C1 segment of cervical spinal cord (tissue), 14 donors: ENCODE measurements at places on chromosomes 4 and X.

DNA sequence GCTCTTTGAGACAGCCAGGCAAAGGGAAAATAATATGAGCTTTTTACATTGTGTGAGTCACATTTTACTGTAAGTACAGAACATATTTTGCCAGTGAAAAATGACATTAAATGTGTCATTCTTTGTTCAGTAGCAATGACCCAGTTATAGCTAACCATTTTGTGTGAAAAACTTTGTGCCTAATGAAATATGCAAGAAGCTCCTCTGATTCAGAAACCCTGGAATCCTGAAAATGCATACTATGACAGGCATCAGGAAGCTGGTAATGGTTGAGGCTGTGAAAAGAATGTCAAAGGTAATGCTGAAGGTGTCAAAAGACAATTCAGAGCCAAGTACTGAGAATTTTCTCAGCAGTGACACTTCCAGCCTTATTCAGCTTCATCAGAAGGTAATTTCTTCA, 549.5 kb upstream of the SMIM31 start:
- no peak for DNase-seq

DNA sequence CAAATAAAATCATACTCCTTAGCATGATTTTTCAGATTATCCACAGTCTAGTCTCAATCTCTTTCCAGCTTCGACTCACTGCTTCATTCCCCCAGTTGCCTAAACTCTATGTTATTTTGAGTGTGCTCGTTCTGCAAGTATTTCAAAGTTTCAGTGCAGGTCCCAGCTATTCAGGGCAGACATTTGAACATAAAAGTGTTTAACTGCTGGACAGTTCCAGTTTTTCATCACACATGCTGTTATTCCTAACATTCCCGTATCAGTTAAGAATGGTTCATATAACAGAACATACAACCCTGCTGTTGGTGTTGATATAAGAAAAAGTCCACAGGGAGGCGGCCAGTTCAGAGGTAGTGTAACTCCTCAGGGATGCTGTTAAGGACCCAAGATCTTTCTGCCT, 113.3 kb downstream of the SLIT2 start:
- no peak for DNase-seq

DNA sequence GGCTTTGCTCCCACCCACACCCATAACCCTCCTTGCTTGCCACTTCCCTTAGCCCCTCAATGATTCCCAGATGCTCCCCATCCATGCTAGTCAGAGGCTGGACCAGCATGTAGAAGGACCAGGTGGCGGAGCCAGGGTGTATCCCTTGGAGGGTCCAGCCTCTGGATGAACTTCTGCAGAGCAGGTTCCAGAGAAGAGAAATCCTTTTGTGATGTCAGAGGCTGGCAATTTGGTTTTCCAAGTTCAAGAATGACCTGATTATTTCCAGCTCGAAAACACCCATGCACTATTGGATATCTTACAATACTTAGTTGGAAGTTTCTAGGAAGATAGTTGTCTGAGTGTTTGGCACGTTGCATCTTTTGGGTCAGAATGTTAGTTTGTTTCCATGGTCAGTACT, 168.3 kb upstream of the RPS6KA3 start:
- no peak for DNase-seq

DNA sequence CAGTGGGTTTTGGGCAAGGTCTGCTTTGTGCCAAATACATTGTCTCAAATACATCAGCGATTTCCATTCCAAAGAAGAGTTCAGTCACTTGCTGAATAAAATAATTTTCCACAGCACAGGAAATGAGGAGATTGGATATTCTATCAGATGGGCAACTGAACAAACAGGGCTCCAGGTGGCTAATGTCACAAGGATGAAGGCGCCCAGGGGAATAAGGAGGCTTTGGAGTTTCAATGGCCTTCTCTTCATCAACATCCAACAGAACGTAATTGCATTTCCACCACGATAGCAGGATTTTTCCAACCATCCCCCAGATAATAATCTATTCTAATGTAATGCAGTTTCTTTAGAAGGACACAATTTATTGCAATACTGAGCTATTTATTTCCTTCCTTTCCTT, 104.7 kb upstream of the KLHL13 start:
- DNase-seq = no peak

DNA sequence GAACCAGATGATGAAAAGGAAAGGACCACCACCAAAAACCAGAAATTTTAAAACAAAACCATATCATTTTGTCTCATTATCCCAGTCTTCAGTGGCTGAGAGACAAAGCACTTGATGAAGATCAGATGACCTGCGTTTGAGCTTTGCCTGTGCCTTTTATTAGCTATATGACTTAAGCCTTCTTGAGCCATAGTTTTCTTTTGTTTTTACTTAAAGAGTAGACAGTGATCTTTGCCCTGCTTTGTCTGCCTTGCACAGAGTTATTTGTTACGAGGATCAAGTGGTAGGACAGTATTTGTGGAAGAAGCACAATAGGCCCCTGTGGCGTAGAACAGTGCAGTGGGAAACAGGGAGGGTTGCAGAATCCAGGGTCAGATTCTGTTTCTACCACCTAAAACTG, 89.9 kb downstream of the SLC10A6 start:
- DNase-seq = no peak

- no peak for DNase-seq
Measured at GRCh38 chr4:26993539-26993938, 132.9 kb downstream of the STIM2 start.

GRCh38 chr4:139315221-139315675, 13.0 kb upstream of the NDUFC1 start:
- no peak for DNase-seq

GRCh38 chr4:85907001-85907400, 432.1 kb downstream of the ARHGAP24 start:
- no peak for DNase-seq

GRCh38 chr4:142150483-142150882, 514.1 kb downstream of the IL15 start:
- no peak for DNase-seq

DNA sequence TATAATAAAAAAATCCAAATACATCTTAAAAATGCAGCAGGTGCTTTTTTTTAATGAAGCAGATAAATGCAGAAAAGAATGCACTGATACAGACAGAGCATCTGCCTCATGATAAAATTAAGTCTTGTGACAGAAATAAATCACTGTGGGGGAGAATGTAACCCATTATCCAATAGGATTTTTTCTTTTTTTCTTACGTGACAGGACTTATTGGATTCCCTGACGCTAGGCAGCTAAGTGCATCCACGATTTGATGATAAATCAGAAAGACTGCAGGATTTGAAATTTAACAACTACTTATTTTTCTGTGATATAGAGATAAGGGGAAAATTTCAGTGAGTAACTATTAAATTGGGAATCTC, 110.6 kb upstream of the PPARGC1A start:
- no peak for DNase-seq

DNA sequence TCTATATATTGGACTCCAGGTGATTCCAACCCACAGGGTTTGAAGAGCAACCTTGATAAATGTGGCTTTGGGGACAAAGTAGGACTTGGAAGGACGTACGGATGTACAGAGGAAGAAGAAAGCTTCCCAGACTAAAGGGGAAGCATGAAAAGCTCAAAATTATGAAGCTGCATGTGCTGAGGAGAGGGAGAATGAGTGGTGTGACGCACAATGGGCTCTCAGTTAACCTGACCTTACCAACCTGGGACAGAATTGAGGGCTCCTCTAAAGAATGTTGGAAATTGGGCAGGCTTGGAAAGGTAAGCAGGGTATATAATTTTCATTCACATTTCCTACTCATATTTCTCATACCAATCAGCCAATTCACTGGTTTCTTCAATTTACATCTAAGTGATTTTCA, 10.5 kb upstream of the TIGD2 start:
- DNase-seq = no peak

DNA sequence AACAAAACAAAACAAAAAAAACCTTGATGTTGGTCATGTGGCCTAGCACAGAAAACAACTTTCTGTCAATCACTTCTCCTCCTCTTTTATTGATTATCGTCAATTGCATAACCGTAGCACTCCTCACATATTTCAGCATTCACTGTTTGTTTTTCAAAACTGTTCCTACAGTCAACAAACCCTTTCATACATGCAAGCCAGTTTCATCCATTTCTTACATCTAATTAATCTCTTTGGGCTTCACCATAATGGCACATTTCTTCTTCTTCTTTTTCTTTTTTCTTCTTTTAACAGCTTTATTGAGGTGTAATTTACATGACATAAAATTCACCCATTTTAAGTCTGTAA, 246.9 kb downstream of the PTTG2 start:
- no peak for DNase-seq

DNA sequence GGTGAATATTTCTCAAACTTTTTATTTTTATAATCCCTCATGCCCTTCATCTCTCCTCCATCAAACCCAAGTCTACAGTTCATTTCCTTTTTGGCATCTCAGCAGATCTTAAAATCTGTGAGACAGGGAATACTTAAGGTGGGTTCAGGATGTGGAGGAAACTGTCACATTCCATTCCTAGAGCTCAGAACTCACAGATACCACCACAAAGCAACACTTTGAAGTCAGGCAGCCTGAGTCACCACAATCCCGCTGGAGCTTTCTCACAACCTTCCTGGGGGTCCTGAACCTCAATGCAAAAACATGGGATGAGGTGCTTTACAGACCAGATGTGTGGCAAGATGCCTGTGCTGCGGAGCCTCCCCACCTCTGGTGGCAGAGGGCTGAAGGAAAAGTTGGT, 63.2 kb downstream of the HHIP start:
- no peak for DNase-seq

DNA sequence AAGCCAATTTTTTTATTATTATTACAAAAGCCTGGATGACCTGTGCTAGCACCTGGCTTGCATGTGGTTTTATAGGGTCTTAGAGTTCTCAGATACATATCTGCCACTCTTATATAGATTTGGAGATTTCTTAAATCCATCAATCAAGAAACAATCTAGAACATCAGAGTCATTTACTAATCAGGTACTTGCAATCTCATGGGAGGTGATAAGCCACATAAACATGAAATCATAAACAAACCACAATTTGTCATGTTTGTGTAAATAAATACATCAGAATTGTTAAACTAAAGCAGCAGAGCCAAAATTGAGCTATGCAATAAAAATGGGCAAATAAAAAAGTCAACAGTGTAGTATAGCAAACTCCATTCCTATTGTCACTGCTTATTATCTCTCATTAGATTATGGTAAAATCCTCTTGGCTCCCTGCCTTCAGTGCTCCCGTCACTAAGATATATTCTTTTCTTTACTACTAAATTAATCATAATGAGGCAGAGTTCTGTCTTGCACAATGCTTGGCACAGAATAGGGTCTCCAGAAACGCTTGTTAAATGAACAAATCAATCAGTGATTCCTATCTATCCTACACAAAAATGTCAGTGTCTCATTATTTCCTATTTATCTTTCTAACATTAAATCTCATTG, 108.7 kb upstream of the TTC29 start:
- DNase-seq = no peak

- DNase-seq = no peak
Measured at GRCh38 chrX:17596061-17596460, 141.2 kb upstream of the SCML1 start.

GRCh38 chr4:79833857-79834256, 239.2 kb downstream of the ANTXR2 start:
- no peak for DNase-seq

GRCh38 chr4:5810151-5810550, 82.7 kb downstream of the CRMP1 start:
- DNase-seq = no peak

GRCh38 chrX:10597871-10598270, 22.5 kb downstream of the MID1 start:
- no peak for DNase-seq

DNA sequence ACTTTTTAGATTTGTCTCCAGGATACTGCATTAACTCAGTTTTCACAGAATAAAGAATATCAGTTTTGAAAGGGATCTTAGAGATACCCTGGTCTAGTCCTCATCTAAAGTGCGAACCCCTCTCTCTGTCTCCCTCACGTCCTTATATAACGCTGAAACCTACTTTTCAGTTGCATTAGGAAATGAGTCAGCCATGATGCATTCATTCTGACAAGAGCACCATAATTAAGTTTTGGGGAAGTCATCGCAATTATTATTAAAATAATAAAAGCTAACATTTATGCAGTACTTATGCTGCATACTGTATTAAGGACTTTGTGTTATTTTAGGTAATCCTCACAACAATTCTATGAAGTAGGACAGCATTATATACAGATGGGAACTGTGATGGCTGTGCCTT, 116.1 kb downstream of the REELD1 start:
- DNase-seq = no peak

DNA sequence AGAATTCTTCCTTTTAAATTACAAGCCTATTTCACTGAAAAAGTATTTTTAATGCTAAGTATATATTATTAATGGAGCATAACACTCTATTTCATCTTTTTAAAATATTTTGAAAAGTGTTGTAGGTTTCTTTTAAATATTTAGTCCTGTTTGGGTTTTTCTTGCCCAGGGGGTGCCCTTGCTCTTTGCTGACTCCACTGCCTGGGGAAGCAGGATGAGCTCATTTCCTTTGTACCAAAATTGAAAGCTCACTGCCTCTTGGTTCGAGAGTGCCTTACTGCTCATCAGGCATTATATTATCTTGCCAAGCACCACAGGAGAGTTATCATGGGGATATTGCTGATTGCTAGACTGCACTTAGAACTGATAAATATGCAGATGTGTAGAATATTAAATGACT, 819.2 kb downstream of the PCDH18 start:
- peak; percentile 2 for DNase-seq

- no peak for DNase-seq
Measured at GRCh38 chr4:38818441-38818976, 13.9 kb upstream of the TLR1 start.

DNA sequence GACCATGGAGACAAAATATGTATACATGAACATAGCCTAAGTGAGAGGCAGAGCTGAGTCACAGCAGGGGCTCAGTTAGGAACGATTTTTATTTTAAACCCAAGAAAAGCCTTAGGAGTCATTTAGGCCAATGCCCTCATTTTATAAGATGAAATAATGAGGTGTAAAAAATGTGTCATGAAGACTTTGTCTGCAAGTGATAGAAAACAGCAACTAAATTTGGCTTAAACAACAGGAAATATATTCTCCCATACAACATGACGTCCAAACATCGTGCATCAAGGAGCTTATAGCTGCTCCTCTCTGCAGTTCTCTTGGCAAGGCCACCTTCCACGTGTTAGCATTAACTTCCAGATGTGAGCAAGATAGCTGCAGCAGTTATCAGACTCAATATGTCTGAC, 16.8 kb downstream of the SCFD2 start:
- DNase-seq = no peak

- no peak for DNase-seq
Measured at GRCh38 chrX:153935326-153935851, 552 bp upstream of the NAA10 start.

DNA sequence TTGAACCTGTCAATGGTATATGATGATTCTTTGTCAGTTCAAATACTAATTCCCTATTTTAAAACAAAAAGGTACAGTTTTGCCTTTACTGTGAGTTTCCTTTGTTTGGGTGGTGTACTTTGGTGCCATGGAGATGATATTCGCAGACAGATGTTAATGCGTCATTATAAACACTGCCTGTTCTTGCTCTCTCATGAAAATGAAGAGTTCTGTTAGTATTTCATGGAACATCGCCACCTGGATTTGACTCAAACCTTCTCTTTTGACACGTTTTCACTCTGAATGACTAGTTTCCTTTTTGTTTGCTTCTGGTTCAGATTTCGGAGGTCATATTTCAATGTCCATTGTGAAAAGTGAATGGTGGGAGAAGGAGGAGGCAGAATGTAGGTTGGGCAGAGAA, 6.9 kb upstream of the CTSO start:
- no peak for DNase-seq
